ENCODE measurements at places on chromosomes 5 and 9. TPM values are rescaled to one million over a fixed set of nuclear protein-coding genes. Genes with fewer than 3 reads are reported as not detected.
A peak's percentile ranks its signal among the peaks of the same experiment; 100 is the strongest.

- H3K27me3 ChIP-seq: no peaks in the 10 kb centered on the region
- peak overlapping the region; percentile 76 for H3K4me3 ChIP-seq
- peaks cover 82% of the 10 kb centered on the region for H3K4me1 ChIP-seq
- H3K27ac ChIP-seq: peak overlapping the region; percentile 92
- no peaks in the 10 kb centered on the region for H3K36me3 ChIP-seq
- peak; percentile 44 for DNase-seq
These were observed 9.6 kb downstream of the STK10 start for GRCh38 chr5:172178301-172178987.

GRCh38 chr5:82068723-82069122 lies 96.9 kb downstream of the ATG10 start:
- peak; percentile 52 for DNase-seq
- no peaks in the 10 kb centered on the region for H3K36me3 ChIP-seq
- H3K27ac ChIP-seq: no peak overlapping the region
- H3K27me3 ChIP-seq: no peaks in the 10 kb centered on the region
- peaks cover 3% of the 10 kb centered on the region for H3K4me1 ChIP-seq
- H3K4me3 ChIP-seq: no peak overlapping the region

- no peaks in the 10 kb centered on the region for H3K36me3 ChIP-seq
- H3K4me1 ChIP-seq: no peaks in the 10 kb centered on the region
- H3K4me3 ChIP-seq: no peak overlapping the region
- no peak overlapping the region for H3K27ac ChIP-seq
- no peak for DNase-seq
These were observed 67.8 kb upstream of the NEURL1B start for GRCh38 chr5:172573120-172573882.

DNA sequence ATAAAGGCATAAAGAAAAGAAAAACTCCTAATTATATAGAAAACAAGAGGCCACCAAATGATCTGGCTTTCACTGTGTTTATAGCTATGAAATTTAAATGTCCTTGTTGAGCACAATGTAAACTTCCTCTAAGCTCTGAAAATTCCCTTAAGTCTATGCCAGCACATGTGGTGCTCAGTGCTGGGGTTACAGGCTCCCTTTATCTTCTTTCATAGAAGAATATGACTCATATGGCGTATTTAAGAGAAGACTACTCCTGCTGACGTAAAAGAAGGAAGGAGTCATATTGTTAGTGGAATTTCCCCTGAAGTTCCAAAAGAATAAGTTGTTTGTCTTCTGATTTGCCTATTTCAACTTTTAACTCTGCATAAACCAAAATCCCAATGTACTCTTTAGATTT lies 30.4 kb downstream of the RNF145 start:
- H3K4me1 ChIP-seq: peaks cover 22% of the 10 kb centered on the region
- no peaks in the 10 kb centered on the region for H3K27me3 ChIP-seq
- no peak for DNase-seq
- H3K27ac ChIP-seq: peak overlapping the region; percentile 48
- no peak overlapping the region for H3K4me3 ChIP-seq

DNA sequence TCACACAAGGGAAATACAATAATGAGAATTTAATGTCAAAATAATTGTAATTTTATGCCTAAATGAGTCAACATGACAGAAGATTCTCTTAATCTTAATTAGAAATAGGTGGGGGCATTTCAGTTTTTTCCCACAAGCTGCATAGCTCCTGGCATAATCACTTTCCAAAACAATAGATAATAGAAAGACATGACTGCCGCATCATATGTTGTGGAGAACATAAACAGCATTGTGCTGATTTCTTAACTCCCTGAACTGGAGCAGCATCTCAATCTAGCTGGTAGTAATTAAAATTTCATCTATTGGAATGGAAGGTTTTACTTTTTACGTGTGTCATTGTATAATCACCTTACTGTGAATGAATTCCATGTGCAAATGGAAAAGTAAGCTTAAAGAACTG lies 112.1 kb downstream of the ST8SIA4 start:
- H3K4me3 ChIP-seq: no peak overlapping the region
- no peaks in the 10 kb centered on the region for H3K4me1 ChIP-seq
- H3K27me3 ChIP-seq: no peaks in the 10 kb centered on the region
- DNase-seq: no peak
- H3K27ac ChIP-seq: no peak overlapping the region
- no peaks in the 10 kb centered on the region for H3K36me3 ChIP-seq

LRRC70 gene
- 0.89 TPM for total RNA-seq

IL31RA gene
- total RNA-seq: not detected

GRCh38 chr9:124486778-124487259 lies 20.4 kb downstream of the NR5A1 start:
- no peak overlapping the region for H3K27ac ChIP-seq
- H3K4me1 ChIP-seq: no peaks in the 10 kb centered on the region
- H3K36me3 ChIP-seq: no peaks in the 10 kb centered on the region
- DNase-seq: no peak
- H3K27me3 ChIP-seq: no peaks in the 10 kb centered on the region
- no peak overlapping the region for H3K4me3 ChIP-seq

DNA sequence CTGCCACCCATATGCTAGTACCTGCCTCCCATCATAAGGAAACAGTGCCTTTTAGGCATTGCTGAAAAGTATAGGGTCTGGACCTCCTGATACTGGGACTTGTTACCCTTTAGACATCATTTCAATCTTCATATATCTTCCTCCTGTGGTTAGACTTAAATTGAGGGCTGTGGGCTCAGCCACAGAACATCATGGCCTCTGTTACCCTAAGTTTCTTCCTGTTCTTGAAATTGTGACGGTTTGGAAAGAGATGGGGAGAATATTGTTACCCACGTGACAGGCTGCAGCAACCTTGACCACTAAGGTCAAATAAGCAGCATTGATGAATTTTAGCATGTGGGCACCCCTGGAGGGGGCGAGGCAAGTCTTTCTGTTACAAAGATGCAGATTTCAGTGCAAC lies 87.7 kb downstream of the PDE8B start:
- DNase-seq: no peak
- H3K36me3 ChIP-seq: no peaks in the 10 kb centered on the region
- no peaks in the 10 kb centered on the region for H3K27me3 ChIP-seq
- H3K4me3 ChIP-seq: no peak overlapping the region
- H3K27ac ChIP-seq: no peak overlapping the region

GRCh38 chr9:135726138-135726853 lies 24.3 kb downstream of the KCNT1 start:
- H3K27me3 ChIP-seq: no peaks in the 10 kb centered on the region
- H3K27ac ChIP-seq: no peak overlapping the region
- no peaks in the 10 kb centered on the region for H3K36me3 ChIP-seq
- H3K4me1 ChIP-seq: no peaks in the 10 kb centered on the region
- H3K4me3 ChIP-seq: no peak overlapping the region

DNA sequence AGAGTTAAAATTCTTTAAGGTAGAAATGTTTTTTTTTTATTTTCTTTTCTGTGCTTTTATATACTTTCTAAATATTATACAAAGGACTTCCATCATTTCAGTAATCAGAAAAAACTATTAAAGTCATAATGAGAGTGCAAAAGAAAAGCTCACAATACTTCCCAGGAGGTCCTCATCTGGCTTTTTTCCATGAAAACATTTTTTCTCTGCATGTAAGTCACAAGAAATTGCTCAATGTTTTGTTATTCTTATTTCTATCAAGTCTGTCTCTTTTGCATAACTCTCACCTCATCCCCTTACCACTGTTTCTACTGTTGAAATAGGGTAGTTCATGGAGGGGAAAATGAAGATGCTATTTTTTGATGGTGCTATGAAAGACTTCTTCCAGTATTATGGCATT lies 375.0 kb downstream of the TMEM232 start:
- H3K27ac ChIP-seq: no peak overlapping the region
- no peaks in the 10 kb centered on the region for H3K4me1 ChIP-seq
- no peak for DNase-seq

DNA sequence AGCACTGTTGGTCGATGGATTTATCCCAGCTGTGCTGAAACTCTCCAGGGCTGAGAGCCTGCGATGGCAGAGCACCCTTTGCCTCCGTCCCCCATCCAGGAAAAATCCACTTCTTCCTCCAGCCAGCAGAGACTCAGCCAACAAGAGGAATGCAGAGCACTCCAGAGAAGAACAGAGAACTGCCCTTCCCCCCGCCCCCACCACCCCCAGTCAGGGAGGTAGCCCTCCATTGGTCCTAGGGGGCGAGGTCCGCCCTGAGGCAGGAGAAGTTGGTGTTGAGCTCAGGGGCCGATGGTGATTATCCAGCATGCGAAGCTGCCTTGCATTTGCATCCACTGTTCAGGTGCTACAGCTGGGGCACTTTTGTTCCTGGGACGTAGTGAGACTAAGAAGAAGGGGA lies 9.0 kb downstream of the TLX3 start:
- no peak overlapping the region for H3K4me3 ChIP-seq
- peaks cover 2% of the 10 kb centered on the region for H3K27me3 ChIP-seq
- H3K4me1 ChIP-seq: no peaks in the 10 kb centered on the region
- no peak overlapping the region for H3K27ac ChIP-seq
- no peaks in the 10 kb centered on the region for H3K36me3 ChIP-seq
- no peak for DNase-seq

LHX3 gene
- 0.15 TPM for total RNA-seq

FAM153A gene
- 166 TPM for total RNA-seq

GRCh38 chr9:9091387-9091786 lies 1291.8 kb upstream of the DMAC1 start:
- H3K27ac ChIP-seq: no peak overlapping the region
- no peaks in the 10 kb centered on the region for H3K4me1 ChIP-seq
- no peaks in the 10 kb centered on the region for H3K36me3 ChIP-seq
- H3K4me3 ChIP-seq: no peak overlapping the region
- no peaks in the 10 kb centered on the region for H3K27me3 ChIP-seq

PCDHB13 gene
- total RNA-seq: 0.08 TPM

DNA sequence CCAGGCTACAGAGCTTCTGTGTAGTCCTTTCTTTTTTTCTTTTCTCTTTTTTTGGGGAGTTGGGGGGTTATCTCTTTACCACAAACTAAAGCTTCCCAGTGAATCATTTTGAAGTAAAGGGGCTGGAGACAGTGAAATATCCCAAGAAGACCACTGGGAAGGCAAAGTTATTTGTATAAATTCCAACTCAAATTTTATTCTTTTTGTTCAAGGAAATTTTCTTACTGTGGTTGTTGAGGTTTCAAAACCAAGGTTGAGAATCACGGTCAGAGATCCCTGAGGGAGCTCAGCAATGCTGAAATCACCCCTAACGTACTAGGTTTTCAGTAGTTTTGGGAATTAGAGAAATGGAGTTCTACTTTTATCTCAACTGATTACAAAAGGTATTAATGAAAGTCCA lies 175.7 kb downstream of the ARHGEF28 start:
- no peak for DNase-seq
- no peaks in the 10 kb centered on the region for H3K27me3 ChIP-seq
- no peaks in the 10 kb centered on the region for H3K36me3 ChIP-seq
- no peak overlapping the region for H3K4me3 ChIP-seq
- no peaks in the 10 kb centered on the region for H3K4me1 ChIP-seq
- no peak overlapping the region for H3K27ac ChIP-seq

DNA sequence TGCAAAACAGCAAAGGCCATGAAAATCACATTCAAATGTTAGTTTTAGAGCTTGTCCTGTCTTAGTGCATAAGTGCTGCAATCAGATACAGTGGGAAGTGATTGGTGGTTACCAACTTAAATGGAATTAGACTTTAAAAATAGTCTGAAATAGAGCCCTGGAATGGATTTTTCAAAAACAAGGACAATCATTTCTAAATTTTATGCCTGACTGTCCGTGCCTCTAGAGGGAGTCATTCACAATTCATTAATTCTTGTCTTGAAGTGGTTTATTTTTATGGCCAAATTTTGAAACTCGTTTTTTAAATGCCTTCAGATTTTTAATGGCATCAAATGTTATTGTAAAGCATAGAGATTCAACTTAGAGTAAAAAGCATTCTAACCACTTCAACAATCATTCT lies 561.8 kb upstream of the DAB2 start:
- no peak overlapping the region for H3K27ac ChIP-seq
- H3K4me3 ChIP-seq: no peak overlapping the region
- no peak for DNase-seq
- no peaks in the 10 kb centered on the region for H3K27me3 ChIP-seq
- H3K36me3 ChIP-seq: no peaks in the 10 kb centered on the region

- no peak for DNase-seq
- no peak overlapping the region for H3K27ac ChIP-seq
- H3K4me1 ChIP-seq: no peaks in the 10 kb centered on the region
- no peak overlapping the region for H3K4me3 ChIP-seq
These were observed 431.0 kb upstream of the MEF2C start for GRCh38 chr5:89313804-89314588.

DNA sequence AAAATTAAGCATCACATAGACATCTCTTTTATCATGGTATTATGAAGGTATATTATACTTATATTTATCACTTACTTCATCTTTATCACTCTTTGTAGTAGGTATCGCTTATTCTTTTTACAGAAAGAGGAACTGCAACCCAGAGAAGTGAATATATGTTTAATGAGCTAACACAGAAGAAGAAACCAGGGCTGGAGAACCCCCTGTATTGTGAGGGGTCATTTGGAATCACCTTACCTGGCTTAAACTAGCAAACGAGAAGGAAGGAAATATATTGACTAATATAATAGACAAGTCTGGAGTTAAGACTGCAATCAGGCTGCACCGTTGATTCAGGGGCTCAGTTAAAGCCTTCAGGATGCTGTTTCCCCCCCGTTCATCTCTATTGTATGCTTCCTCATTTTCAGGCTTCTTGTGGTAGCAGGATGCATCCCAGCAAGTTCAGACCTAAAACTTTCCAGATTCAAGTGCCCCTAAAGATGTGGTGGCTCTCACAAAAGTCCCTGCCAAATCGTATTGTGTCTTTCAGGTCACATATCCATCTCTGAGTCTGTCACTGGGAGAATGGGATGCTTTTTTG lies 146.4 kb downstream of the GCNT1 start:
- no peaks in the 10 kb centered on the region for H3K4me1 ChIP-seq
- H3K36me3 ChIP-seq: no peaks in the 10 kb centered on the region
- H3K27me3 ChIP-seq: no peaks in the 10 kb centered on the region
- H3K27ac ChIP-seq: no peak overlapping the region
- no peak overlapping the region for H3K4me3 ChIP-seq
- DNase-seq: no peak

DNM1 gene
- total RNA-seq: 2.0 TPM

GRCh38 chr9:114057161-114057885 lies 20.8 kb downstream of the AMBP start:
- H3K27ac ChIP-seq: no peak overlapping the region
- no peaks in the 10 kb centered on the region for H3K4me1 ChIP-seq
- no peaks in the 10 kb centered on the region for H3K36me3 ChIP-seq
- no peaks in the 10 kb centered on the region for H3K27me3 ChIP-seq
- DNase-seq: no peak
- H3K4me3 ChIP-seq: no peak overlapping the region

All from naive thymus-derived CD4-positive, alpha-beta T cell (primary cell).